Stimulated activated CD8-positive, alpha-beta memory T cell treated with anti-CD3 and anti-CD28 coated beads, Interleukin-7, amount 100 ng/mL, for 1 hour (primary cell): ENCODE measurements at places on chromosomes 13 and 19.

- no peak for DNase-seq
These were observed 7.8 kb upstream of the LYPD5 start for GRCh38 chr19:43809762-43810696.

DNA sequence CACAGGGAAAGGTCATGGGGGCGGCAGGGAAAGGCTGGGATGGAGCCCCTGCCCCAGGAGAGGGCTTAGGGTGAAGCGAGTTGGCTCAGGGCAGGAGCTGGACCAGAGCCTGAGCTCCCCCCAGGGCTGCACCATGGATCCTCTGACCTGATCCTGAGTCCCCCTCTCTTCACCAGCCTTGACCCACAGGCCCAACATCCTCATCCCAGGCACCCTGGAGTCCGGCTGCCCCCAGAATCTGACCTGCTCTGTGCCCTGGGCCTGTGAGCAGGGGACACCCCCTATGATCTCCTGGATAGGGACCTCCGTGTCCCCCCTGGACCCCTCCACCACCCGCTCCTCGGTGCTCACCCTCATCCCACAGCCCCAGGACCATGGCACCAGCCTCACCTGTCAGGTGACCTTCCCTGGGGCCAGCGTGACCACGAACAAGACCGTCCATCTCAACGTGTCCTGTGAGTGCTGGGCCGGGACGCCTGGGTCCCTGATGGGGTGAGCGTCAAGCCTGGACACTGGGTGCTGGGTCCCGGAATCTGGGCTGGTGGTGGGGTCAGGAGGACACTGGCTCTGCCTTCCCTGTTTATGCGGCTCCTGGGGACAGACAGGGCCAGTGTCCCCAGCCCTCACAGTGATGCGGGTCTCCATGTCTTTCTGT lies 842 bp downstream of the SIGLEC9 start:
- DNase-seq: no peak

DNA sequence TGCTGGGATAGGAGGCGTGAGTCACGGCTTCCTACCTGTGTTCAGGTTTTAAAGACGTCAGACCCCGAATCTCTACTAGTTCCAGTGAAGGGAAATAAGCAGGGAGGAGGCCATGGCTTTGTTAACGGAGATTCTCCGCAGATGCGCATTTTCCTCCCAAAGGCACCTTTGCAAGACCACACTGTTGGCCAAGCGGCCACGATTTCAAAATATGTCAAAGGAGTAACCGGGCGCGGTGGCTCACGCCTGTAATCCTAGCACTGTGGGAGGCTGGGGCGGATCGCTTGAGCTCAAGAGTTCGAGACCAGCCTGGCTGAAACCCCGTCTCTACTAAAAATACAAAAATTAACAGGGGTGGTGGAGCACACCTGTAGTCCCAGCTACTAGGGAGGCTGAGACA lies 21.9 kb downstream of the ZNF763 start:
- DNase-seq: no peak

- no peak for DNase-seq
These were observed 12.9 kb downstream of the ZNF302 start for GRCh38 chr19:34690372-34690771.

DNA sequence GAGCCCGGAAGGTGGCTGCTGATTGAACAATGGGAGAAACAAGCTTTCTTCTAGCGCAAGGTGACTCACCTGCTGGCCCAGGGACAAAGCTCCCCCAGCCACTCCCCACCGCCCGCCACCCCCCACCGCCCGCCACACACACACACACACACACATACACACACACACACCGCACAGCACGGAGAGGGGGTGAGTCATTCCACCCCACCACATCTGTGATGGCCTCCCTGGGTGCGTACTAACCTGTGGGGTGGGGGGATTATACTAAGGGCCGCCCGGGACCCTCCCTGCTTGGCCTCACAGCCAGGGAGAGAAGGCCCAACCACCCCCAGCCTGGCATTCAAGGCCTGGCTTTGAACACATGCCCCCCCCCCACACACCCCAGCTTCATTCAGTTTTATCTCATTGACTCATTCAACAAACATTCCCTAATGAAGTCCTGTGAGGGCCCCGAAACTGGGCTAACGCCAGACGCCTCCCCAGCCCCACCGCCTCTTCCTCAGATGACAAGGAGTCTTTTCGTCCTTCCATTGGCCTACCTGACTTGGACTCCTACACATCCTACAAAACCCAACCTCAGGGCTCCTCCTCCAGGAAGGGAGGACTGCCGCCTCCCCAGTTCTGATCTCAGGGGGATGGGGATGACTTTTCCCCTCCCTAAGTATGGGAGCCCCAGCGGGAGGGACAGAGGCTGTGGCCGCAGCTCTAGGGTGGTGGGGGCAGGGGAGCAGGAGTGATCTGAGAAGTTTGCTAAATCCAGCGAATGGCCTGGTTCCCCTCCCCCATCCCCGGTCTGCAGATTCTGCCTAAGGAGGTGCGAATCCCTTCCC lies 5.8 kb upstream of the ONECUT3 start:
- peak; percentile 9 for DNase-seq
